ENCODE measurements at places on chromosomes 2 and 18.

DNA sequence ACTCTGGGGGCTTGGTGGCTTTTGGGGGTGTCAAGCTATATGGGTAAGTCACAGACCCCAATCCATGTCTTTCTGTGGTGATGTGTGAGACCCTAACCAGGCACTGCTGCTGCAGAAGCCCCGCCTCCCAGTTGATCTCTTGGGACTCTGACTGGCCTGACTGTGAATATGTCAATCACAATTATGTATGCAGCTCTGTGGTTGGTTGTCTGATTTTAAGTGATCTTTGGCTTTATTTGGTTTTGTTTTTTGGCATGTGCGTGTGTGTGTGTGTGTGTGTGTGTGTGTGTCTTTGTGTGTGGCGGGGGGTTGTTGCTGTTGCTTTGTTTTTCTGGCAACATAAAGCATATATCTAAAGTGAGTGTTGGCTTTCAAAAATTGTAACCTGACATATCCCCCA, 78.5 kb upstream of the GLS start:
- peak; percentile 84 for DNase-seq

GRCh38 chr18:57057890-57058289, 89.0 kb upstream of the BOD1L2 start:
- no peak for DNase-seq

- DNase-seq: no peak
These were observed 20.7 kb downstream of the TMEM178A start for GRCh38 chr2:39686456-39686855.

DNA sequence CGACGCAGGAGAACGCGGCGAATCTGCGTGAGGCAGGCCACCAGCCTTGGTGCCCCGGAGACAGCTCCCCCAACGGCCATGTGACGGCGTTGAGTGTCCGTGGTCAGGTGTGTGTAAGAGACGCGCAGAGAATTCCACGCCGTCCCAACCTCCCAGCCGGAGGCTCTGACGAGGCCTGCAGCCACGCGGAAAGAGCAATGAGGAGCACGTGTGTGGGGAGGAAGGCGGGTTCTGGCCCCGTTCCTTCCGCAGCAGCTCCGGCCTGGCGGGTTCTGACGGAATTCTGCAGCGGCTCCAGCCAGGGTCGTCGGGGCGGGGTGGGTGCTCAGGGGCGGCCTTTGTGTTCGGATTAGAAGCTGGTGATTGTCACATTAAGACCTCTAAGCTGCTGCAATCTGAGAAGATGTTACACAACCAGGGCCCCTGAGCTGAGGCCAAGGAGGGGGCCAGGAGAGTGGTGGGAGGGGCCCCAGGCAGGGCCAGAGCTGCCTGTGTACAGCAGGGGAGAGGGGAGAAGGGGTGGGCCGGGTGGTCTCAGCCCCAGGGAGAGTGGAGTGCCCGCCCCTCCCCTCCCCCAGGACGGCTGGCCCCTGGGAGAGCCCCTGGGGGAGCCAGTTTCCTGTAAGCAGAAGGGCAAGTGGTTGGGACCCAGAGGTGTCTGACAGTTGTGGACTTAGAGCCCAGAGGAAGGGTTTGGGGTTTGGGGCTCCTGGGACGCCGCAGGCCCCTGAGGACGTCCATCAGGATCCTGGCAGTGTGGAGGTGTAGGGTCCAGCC, 5.1 kb upstream of the GAL3ST2 start:
- no peak for DNase-seq

DNA sequence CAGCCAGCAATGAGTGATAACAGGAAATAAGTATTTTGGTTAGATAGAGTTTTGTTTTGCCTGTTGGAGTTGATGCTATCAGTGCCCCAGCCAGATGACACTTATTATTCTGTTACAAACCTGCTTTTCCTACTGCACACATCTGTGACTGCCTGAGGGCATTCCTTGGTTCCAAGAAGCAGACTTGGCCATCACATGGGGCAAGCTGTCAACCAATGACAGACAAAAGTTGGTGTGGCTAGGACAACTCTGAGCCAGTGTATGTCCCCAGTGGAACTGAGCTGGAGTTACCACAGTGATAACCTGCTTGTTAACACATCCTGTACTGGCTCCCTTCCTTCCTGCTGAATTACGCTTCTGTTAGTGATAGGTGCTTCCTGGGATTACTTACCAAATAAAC, 54.5 kb downstream of the FAM171B start:
- DNase-seq: no peak

DNA sequence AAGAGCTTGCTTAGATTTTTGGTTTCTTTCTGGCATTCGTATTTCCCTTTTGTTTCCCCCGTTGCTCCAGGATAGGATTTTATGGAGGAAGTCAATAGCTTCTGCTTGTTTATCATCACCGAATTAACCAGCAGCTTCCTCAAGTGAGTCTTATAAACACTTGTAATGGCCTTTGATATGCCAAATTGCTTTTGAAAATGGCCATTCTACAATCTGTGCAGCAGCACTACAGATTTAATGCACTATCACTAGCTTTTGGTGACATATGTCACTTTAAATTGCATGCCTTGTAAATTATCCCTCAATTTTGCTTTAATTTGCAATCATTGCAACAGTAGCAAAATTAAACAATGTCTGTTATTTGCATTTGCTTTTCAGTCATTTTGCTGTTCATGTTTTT, 774.7 kb downstream of the METTL4 start:
- no peak for DNase-seq

DNA sequence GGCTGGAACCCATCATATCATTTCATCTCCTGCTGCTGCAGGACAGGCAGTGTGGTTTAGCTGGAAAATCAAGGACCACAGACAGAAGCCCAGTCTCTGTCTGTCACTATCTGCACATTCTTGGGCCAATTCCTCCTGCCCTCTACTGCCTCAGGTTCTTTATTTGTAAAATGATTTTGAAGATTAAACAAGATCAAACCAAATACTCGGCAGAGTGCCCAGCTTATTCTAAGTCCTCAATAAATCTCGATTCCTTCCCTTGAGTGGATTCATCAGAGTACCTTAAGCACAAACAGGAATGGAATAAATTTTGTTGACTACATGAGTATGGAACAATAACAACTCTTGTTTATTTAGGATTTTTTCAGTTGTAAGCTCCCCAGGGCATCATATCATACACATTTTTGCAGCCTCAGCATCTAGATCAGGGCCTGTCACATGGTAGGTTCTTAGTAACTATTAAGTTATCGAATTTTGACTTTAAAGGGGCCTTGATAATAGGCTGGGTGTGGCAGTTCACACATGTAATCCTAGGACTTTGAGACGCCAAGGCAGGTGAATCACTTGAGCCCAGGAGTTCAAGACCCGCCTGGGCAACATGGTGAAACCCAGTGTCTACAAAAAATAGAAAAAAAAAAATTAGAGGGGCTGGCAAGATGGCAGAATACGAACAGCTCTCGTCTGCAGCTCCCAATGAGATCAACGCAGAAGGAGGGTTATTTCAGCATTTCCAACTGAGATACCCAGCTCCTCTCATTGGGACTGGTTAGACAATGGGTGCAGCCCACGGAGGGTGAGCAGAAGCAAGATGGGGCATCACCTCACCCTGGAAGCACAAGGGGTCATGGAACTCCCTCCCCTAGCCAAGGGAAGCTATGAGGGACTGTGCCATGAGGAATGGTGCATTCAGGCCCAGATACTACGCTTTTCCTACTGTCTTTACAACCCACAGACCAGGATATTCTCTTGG, 11.1 kb downstream of the RHOB start:
- no peak for DNase-seq

DNA sequence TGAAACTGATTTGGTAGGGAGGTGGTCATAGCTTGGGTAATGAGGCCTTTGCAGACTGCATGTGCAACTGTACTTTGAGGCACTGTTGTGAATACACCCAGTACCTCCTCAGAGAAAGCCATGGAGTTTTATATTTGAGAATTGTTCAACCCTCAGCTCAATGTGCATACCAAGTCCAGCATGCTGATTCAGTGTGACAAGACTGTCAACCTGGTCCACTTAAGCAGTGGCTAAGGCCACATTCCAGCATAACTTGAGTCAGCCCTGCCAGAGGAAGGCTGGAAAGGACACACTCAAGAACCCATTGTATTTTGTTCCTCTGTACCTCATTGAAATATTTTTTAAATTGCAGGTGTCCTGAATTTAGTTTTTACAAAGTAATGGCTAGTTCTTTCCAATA, 121.8 kb upstream of the HNMT start:
- no peak for DNase-seq

DNA sequence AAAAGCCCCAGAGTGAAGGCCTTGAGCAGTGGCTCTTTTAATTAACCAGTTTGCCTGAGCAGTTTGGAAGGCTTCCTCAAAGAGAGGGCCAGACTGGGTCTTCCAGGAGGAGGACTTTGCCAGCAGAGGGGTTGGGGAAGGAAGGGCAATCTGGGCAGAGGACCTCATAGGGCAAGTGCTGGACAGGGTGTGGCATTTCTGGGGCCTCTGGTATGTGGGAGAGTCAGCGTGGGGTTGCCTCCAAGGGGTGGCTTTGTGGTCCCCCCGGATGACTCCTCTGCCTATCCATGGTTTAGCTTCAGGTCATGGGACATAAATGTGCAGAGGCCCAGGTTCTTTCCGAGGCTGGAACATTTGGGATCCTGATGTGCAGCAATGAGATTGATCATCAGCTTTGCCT, 12.6 kb downstream of the GLI2 start:
- DNase-seq: no peak

GRCh38 chr2:64581018-64581417, 56.9 kb downstream of the AFTPH start:
- no peak for DNase-seq

GRCh38 chr18:13680612-13681011, 45.7 kb downstream of the FAM210A start:
- no peak for DNase-seq

- no peak for DNase-seq
These were observed 97.0 kb downstream of the MBP start for GRCh38 chr18:77035380-77036187.

DNA sequence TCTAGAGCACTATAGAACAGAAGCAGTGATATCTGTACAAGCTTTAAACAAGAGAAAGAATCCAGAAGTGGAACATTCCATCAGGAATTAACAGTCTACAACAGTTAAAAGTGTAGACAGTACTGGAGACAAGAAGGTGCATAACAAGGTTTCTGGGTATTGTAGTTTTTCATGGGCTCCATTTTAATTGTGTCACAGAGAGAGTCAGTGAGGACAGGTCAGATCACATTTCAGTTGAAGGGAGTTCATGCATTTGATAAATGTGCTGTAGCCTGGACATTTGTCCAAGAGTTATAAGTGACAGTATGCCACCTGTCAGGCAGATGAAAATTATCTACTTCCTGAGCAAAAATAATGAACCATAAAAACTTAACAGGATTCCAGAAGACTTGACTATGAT, 328.6 kb downstream of the CNTNAP5 start:
- DNase-seq: no peak

GRCh38 chr2:71277536-71278103, 50.7 kb upstream of the PAIP2B start:
- DNase-seq: peak; percentile 76
